ENCODE measurements at places on chromosomes 6 and 20.

GRCh38 chr6:42338744-42339222, 112.9 kb downstream of the TRERF1 start:
- DNase-seq = peak; percentile 98

GRCh38 chr6:73610444-73611275, 43.1 kb downstream of the SLC17A5 start:
- DNase-seq = no peak

GRCh38 chr6:74964871-74965441, 240.9 kb downstream of the COL12A1 start:
- no peak for DNase-seq

GRCh38 chr6:56802584-56802983, 152.3 kb upstream of the BEND6 start:
- no peak for DNase-seq

GRCh38 chr6:98039443-98039842, 756.4 kb upstream of the MMS22L start:
- no peak for DNase-seq

GRCh38 chr20:59205044-59205443, 41.4 kb downstream of the ZNF831 start:
- DNase-seq = no peak

GRCh38 chr6:110474500-110474899, 1.9 kb downstream of the SLC22A16 start:
- DNase-seq = no peak

- no peak for DNase-seq
These were observed 43.3 kb downstream of the EPHA7 start for GRCh38 chr6:93376026-93376540.

DNA sequence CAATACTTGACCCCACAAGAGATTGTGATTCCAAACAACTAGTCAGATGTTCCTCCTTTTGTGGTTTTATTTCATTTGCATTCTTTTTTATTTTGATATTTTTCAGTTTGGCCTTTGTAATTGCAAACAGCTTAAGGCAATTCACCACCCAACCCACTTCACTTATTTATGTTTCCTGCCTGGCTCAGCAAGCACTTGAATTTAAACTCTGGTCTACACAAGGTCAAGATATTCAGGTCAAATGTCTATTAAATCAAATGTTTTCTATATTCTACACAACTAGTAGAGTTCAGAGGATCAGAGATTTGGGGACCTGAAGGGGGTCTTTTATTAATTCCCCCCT, 100.1 kb downstream of the SGK1 start:
- no peak for DNase-seq

- no peak for DNase-seq
These were observed 19.3 kb downstream of the ENTPD6 start for GRCh38 chr20:25214819-25215218.

GRCh38 chr20:48668451-48668946, 159.3 kb downstream of the PREX1 start:
- DNase-seq = no peak

GRCh38 chr20:9082741-9083140, 13.9 kb downstream of the PLCB4 start:
- DNase-seq = no peak

DNA sequence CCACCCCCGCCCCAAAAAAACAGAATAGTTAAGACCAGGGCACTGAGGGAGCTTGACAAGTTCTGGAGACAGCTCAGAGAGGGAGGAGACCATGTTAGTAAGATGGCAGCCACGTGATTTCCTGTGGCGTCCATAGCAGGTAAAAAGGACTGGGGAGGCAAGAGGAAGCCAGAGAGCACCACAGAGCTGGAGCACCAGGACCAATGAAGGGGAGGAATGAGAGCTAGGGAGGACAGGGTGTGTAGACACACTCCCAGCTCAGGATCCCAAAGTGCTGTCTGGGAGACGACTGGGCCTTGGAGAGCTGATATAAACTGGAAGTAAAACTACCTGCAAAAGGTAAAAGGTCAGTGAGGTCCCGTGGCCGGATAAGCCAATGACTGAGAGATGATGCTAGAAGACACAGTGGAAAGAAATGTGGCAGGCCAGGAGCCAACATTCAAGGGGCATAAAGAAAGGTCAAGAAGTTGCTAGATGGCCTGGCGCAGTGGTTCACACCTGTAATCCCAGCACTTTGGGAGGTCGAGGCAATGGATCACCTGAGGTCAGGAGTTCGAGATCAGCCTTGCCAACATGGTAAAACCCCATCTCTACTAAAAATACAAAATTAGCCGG, 39.0 kb downstream of the SLC23A2 start:
- no peak for DNase-seq

DNA sequence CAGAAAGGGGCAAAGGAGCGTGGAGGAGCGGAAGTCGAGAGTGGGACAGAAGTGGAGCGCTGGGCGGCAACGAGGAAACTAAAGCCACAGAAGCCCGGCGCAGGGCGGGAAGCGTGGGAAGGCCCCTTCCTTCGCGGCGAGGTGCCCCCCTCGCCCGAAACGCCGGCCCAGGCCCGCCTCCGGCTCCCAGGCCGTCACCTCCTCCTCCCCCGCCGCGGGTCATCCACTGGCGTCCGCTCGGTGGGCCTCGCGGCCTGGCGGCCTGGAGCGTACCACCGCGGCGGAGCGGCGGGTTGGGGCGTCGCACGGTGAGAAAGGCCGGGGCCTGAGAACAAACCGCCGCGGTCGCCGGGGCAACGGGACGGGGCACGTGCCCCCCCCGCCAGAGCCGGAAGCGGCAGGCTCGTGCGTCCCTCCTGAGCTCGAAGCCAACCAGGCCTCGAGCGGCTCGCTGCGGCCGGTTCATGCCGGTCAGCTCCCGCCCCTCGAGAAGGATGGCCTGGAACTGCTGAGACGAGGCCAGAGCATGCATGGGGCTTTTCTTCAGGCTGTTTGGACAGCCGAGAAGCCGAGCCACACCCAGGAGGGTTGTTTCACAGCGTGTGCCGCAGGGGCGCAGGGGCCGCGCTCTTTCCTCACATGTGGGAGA, at the start of gene TCP11:
TSS of gene TCP11 (minus strand) at position 333 of the 649 bp plus-strand sequence. CDS start 469 bp downstream, outside the sequence.
- no peak for DNase-seq

DNA sequence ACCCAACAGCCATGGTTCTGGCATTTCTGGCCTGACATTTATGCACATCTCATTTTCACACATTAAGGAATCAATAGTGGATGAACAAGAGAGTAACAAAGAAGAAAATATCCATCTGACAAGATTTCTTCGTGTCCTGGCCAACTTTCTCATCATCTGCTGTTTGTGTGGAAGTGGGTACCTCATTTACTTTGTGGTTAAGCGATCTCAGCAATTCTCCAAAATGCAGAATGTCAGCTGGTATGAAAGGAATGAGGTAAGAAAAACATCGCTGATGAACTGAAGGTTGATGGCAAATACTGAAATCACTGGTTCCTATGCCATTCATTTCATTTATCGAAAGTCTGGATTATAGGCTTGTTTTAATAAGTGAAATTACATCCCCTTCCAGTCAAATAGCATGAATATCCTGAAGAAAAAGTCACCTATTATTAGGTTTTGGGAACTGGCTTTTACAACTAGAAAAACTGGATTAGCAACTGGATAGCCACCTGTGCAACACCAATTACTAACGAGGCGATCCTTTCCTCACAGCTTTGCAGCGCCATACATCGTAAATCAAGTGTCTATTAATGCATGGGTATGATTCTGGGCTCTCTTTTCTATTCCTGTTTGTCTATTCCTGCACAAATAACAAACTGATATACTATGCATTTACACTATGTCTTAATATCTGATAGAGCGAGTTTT, 50.2 kb upstream of the NOP56 start:
- no peak for DNase-seq

- DNase-seq = no peak
These were observed 1.4 kb upstream of the OSBPL2 start for GRCh38 chr20:62236766-62237513.

DNA sequence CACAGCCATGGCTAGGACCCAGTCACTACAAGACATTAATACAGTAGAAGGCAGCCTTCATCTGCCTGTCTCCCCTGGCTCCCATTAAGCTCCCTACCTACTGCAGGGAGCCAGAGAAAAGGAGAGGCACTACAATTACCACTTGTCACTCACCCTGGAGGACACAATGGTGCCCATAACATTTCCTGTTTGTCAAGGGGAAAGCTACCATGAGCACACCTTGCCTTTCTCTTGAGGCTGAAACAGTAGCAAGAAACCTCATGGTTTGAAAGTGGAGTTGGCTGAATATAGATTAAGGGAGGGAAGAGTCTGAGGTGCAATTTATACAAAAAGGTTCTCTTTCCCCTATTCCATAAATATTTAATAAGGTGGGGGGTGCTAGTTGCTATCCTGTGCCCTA, 27.9 kb downstream of the STK38 start:
- DNase-seq = no peak

DNA sequence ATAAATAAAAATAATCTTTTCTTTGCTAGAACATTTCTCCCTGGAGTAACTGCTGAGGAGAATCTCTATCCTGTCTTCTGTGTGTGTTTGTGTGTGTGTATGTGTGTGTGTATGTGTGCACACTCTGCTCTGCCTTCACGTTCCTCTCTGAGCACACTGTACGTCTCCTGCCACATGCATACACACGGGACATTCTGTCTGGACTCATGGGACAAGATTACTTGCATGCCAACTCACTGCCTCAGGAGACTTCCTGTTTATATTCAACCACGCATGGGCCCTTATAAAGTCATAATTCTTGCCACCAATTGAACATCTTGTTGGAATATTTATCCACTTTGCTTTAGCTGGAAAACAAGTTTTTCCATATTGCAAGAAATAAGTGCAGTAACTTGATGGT, 930.6 kb downstream of the KIF16B start:
- DNase-seq = peak; percentile 42

DNA sequence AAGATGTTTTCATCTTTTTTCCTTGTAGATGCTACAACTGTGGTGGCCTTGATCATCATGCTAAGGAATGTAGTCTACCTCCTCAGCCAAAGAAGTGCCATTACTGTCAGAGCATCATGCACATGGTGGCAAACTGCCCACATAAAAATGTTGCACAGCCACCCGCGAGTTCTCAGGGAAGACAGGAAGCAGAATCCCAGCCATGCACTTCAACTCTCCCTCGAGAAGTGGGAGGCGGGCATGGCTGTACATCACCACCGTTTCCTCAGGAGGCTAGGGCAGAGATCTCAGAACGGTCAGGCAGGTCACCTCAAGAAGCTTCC, 101.5 kb downstream of the POPDC3 start:
- DNase-seq = no peak

GRCh38 chr20:53937339-53937741, 133.1 kb downstream of the BCAS1 start:
- no peak for DNase-seq

DNA sequence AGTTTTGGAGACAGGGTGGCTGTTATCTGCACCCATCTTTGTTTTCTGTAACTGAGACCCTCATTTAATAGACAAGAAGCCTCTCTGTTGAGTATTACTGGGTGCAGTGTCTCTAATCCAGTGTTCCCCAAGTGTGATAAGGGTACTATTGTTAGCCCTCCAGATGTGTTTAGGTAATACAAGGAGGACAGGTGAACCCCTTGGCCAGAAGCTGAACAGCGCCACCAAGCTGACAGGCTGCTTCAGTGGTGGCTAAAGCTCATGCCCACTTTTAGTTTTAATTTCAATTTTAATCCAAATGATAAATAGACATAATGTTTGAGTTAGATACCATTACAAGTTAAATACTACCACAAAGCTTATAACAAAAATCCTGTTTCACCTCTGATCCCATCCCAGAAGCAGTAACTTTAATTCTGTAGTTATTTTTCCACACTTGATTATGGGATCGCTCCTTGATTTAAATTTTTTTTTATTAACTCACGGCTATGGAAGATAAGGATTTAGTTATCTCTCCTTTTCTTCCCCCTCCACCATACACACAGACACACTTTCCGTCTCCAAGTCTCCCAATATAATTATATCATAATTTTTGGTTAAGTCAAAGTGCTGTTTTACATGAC, 8.4 kb upstream of the STK35 start:
- no peak for DNase-seq

- DNase-seq = no peak
These were observed 23.5 kb downstream of the MAPK14 start for GRCh38 chr6:36050947-36051710.

DNA sequence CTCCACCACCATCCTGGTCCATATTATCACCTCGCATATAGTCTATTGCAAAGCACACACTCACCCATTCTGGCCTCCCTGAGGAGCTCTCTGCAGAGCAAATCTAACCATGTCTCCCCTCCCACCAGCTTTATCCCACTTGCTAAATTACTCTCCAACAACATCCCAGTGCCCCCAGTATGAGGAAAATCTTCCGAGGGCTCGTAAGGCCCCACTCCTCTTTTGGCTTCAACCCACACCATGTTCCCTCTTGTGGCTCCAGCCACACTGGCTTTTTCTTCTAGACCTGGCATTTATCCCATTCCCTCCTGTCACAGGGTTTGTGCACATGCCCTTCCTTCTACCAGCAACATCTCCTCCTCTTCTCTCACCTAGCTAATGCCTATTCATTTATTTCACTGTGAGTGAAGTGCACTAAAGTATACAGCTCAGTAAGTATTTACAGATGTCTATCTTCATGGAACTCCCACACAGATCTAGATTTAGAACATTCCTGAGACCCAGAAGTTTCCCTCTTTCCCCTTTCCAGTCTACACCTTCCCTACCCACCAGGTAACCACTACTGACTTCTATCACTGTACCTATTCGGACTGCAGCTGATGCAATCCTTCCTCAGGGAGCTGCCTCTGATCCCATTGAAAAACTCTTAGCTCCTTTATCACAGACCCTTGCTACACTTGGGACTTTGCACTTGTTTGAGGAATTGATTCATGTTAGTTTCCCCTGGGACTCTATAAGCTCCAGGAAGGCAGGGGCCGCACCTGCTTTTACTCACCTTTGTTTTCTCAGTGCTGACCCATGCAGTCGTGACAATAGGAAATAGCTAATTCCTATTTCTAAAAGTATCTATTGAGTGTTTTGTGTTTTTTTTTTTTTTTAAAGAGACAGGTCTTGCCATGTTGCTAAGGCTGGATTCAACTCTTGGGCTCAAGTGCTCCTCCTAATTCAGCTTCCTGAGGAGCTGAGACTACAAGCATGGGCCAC, 15.5 kb downstream of the MRPL14 start:
- DNase-seq = no peak

DNA sequence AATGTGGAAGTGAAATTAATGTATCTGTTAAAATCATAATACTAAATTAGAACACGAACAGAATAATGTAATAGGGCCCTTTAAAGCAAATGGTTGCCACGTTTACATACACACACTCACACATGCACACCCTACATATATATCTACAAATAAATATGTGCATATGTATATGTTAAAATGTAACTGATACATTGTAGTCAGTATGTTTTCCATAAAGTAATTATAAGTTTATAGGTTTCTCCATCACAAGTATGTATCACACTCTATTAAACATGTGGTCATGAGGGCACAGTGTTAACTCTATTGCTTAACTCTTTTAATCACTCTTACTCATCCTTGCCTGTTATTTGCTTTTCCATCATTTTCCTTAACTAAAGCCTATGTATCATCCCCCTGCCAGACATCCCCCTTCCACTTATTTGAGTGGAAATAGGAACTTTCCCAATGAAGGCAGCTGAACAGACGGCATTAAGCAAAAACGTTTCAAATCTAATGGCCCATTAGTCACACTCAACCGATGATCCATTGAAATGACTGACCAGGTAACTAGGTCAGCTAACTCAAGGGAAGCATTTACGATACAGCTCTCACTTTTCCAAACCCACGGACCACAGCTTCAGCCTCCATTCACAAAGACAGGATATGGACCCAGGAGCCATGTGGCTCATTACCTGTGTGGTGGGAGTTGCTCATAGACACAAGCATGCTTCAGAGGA, 89.3 kb downstream of the HAO1 start:
- DNase-seq = no peak

Measured in AG04449 (cell line).